Central memory CD4-positive, alpha-beta T cell (primary cell): ENCODE measurements at places on chromosomes 13 and 19.

DNA sequence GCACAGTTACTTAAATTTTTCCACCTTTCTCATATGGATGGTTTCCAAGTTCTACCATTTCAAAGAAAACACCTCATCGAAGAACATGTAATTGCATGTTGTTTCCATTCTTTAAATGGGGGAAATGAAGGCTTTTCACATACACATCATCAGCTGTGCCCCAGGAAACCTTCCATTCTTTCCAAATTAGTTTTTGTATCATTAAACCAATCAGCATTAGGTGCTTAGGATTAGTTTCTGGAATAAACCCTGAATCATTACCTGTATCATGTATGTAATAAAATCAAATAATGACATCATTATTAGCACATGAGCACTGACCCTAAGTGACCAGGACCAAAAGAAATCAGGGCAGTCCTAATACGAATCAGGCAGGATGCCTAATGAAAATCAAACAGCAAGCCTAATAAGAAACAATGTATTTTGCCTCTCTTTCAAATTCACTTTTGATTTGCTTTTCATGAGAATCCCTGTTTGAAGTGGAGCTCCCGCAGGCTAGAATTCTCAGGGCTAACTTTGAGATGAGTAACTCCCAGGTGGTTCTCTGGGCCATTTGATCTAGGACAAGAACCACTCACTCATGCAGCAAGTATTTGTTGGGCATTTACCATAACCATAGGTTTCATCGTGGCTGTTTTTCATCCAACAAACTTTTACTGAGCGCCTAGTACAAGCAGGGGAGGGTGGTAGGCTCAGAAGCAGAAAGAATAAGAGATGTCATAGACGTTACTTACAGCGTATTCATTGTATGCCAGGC lies 89.2 kb downstream of the MZT1 start:
- DNase-seq: no peak

- DNase-seq: peak; percentile 72
Measured at GRCh38 chr19:8252922-8253589, 43.9 kb downstream of the CERS4 start.

GRCh38 chr13:41032691-41033376 lies 13.7 kb upstream of the ELF1 start:
- no peak for DNase-seq

DNA sequence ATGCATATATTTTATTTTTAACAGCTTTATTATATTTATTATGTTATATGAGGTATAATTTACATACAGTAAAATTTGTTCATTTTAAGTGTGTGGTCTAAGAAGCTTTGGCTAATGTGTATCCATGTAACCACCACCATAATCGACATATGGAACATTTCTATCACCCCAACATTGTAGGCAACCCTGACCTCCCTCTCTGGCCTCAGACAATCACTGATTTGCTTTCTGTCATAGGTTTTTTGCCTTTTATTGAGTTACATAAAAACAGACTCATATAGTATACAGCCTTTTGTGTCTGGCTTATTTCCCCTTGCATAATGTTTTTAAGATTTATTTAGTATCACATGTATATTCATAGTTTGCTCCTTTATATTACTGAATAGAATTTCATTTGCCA lies 90.7 kb upstream of the KL start:
- no peak for DNase-seq

- DNase-seq: no peak
Measured at GRCh38 chr13:59099182-59099974, 1064.3 kb downstream of the DIAPH3 start.

DNA sequence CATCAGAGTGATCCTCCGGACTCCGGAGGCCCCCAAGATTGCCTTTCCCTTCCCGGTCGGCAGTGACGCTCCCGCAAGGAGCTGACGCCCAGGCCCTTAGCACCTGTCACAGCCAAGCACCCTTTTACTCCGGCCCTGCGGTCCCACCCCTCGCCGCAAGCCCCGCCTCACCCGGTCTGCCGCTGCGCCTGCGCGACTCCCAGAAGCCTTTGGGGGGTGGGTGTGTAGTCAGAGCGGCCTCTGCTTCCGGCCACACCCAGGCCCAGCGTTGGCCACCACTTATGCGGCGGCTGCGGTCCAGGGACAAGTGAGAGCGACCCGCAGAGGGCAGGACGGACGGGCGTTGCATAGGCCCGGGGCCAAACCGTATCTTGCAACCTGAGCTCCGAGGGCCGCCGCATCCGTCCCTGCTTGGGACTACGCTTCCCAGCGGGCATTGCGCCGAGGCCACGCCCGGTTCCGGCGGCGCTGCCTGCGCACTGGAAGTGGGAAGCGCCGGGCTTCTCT lies 441 bp upstream of the ZFP28 start:
- DNase-seq: peak; percentile 90

- DNase-seq: no peak
Measured at GRCh38 chr19:6250024-6250615, 29.7 kb downstream of the MLLT1 start.

DNA sequence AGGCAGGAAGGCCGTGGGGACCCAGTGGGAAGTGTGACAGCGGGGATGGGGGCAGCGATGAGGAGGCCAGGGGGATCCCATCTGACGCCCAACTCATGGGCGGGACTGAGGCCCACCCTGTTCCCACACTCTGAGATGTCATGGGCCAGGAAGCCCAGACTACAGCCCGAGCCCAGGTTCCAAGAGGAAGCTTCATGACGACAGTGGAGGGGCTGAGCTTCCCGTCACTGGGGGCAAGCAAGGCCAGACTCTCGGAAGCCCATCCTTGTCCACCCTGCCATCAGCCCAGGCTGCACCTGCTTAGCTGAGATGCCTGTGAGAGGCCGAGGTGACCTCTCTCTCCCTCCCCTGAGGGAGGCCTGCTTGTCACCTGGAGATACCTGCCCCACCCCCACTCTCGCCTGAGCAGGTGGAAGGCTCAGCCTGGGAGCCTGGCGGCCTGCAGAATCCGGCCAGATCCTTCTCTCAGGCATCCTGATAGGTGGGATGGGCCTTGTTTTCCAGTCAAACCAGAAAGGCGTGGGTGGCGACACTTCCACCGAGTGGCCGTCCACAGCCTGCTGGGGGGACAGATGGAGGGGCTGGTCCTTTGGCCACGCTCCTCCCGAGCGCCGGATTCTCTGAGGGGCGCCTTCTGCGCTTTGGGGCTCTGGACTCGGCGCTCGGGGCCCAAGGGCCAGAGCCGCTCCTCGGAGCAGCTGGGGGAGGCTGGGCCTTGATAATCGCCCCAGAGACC lies 4.8 kb downstream of the ZBTB7A start:
- no peak for DNase-seq

GRCh38 chr13:51958217-51958547 lies 53.1 kb downstream of the ATP7B start:
- DNase-seq: no peak

- DNase-seq: no peak
Measured at GRCh38 chr13:39565036-39565949, 37.7 kb downstream of the LHFPL6 start.

GRCh38 chr13:41271456-41272285 lies 8.3 kb upstream of the MTRF1 start:
- no peak for DNase-seq

GRCh38 chr13:80612804-80613203 lies 271.9 kb upstream of the SPRY2 start:
- no peak for DNase-seq

- no peak for DNase-seq
Measured at GRCh38 chr13:66430269-66430668, 799.9 kb downstream of the PCDH9 start.

- DNase-seq: no peak
Measured at GRCh38 chr13:107006661-107007060, 438.7 kb upstream of the ARGLU1 start.

GRCh38 chr13:106521095-106521799 lies 14.2 kb downstream of the EFNB2 start:
- DNase-seq: no peak

GRCh38 chr13:108283110-108283509 lies 13.6 kb downstream of the TNFSF13B start:
- no peak for DNase-seq

DNA sequence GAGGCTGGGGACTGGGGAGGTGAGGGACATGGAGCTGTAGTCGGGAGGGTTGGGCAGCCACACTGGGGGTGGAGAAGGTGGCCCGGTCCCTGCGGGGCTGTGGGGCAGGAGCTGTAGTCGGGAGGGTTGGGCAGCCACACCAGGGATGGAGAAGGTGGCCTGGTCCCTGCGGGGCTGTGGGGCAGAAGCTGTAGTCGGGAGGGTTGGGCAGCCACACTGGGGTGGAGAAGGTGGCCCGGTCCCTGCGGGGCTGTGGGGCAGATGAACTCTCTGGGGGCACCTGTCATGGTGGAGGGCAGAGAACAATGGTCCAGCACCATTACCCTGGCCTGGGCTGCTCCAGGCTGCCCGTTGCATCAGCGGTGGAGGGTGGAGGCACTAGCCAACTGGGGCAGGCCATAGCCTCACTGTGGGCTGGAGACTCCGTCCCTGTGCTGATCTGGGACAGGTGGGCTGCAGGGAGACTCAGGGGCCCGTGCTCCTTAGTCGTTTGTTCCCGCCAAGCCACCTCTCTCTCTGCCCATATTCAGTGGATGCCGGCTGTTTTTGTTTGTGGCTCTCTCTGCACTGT lies 51.4 kb downstream of the ATP11A start:
- no peak for DNase-seq

- no peak for DNase-seq
Measured at GRCh38 chr13:36358175-36358718, 12.1 kb upstream of the SPART start.
